ENCODE measurements at places on chromosomes 2 and 18.
A peak's percentile ranks its signal among the peaks of the same experiment; 100 is the strongest.

DNA sequence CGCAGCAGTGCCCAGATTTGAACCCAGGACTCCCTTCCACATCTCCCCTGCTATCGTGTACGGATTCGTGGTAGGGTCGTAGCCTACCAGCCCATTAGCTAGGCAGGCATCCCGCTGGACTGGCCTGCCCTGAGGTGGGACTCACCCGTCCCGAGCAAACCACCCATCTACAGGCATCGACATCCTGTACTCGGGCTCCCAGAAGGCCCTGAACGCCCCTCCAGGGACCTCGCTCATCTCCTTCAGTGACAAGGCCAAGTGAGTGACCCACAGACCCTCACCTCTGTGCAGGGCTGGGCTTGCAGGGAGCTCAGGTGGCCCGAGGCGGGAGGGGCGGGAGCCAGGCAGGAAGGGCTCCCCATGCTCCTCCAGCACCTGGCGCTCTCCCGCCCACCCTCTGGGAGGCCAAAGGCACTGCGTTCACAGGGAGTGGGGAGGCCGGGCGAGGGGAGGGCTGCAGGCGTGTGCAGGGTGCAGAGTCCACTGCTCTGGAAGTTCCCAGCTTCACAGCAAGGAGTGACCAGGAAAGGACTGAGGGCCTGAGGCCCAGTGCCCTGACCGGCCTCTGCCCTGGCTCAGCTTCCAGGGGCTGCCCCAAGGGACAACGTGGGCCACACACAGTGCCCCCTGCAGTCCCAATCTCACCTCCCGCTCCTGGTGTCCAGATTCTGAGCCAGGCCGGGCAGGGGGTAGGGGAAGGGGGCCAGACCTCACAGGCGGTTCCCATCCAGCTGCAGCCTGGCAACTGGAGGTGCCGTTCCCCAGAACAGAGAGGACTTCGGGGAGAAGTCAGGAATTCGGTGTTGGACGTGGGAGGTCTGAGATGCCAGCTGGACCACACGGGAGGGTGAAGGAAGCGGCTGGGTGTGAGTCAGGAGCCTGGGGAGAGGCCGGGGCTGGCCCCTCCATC, 5.4 kb downstream of the AGXT start:
- no peak for DNase-seq

- peak; percentile 78 for DNase-seq
These were observed 1399.3 kb upstream of the LRRTM1 start for GRCh38 chr2:81703831-81704230.

DNA sequence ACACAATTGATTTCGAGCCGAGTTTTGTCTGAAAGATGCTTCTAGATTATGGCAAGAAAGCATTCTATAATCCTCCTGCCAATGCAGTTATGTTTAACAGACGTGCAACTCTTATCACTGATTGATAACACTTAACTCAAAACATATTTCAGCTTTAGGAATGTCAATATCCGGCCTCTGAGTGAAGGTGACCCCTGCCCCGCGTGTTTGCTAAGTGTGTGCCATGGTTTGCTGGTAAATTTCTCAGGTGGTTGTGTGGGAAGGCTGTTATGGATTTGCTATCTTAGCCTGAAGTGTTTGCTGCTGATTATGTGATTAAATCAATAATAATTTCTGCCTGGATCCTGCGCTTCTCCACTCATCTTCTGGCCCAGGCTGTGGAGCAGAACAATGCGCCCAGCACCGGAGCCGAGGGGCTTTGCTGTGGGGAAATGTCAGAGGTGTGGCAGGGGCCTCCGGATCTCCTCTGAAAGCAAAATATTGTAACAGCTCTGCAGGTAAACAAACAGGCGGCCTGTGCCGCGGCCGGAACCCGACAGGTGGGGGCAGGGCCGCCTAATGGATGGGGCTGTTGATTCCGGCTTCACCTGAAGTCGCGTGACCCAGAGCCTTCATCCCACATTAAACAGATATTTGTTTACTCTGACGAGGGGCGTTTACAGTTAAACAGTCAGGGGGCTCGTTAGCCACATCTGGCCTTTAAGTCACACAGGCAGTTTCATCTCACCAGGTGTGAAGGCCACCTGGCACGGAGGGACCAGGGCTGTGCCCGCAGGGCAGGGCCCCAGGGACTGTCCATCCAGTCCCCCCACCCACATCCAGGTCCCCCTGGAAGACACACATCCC, 210.7 kb upstream of the SALL3 start:
- DNase-seq: no peak

- DNase-seq: no peak
These were observed 81.8 kb downstream of the C1QL2 start for GRCh38 chr2:119076713-119077112.

DNA sequence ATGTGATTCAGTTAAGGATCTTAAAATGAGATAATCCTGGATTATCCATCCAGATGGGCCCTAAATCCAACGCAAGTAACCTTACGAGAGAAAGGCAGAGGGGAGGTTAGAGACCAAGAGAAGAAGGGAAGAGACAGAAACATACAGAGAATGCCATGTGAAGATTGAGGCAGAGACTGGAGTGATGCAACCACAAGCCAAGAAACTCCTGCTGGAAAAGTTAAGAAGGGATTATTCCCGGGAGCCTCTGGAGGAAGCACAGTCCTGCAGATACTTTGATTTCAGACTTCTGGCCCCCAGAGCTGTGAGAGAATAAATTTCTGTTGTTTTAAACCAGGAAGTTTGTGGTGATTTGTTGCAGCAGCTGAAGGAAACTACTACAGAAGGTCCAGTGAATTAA, 992.7 kb downstream of the BCL11A start:
- DNase-seq: no peak

DNA sequence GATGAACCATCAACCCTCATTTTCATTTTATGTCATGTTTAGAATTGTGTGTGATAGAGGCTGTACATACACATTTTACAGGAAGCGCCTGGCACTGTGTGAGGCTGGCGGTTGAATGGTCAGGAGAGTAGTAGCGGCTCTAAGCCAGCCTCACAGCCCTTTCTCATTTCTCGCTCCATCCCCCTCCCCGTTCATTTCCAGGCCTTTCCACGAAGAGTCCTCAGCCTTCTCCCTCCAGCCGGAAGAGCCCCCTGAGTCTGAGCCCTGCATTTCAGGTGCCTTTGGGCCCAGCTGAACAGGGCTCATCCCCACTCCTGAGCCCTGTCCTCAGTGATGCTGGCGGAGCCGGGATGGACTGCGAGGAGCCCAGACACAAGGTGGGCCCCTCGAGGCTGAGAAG, 51.8 kb downstream of the STK25 start:
- DNase-seq: no peak

DNA sequence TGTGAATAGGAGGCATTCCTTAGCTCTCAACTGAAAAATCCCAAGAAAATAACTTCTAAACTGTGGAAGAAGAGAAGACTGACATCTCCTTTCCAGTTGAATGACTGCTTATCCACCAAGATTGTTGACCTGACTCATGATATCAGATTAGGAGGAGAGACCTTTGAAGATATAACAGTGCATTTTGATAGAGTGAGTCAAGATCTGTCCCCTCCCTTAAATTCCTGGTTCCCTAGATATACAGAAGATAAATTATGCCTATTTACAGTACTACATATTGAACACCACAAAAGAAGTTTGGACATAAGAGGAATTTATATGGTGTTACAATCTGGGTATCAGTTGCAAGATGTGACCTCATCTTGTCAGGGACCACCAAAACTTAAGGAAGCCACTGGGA, 285.3 kb upstream of the ZSWIM2 start:
- no peak for DNase-seq

GRCh38 chr2:5546181-5546580, 146.0 kb upstream of the SOX11 start:
- DNase-seq: no peak

GRCh38 chr2:61179701-61180639, 18.0 kb downstream of the C2orf74 start:
- DNase-seq: peak; percentile 68

- no peak for DNase-seq
These were observed 980.8 kb downstream of the TSN start for GRCh38 chr2:122736279-122736678.

- no peak for DNase-seq
These were observed 116.6 kb downstream of the HDAC4 start for GRCh38 chr2:239283961-239284795.

- DNase-seq: no peak
These were observed 502 bp downstream of the MERTK start for GRCh38 chr2:111898703-111899514.

GRCh38 chr2:15719566-15720313, 128.1 kb downstream of the DDX1 start:
- peak; percentile 24 for DNase-seq

DNA sequence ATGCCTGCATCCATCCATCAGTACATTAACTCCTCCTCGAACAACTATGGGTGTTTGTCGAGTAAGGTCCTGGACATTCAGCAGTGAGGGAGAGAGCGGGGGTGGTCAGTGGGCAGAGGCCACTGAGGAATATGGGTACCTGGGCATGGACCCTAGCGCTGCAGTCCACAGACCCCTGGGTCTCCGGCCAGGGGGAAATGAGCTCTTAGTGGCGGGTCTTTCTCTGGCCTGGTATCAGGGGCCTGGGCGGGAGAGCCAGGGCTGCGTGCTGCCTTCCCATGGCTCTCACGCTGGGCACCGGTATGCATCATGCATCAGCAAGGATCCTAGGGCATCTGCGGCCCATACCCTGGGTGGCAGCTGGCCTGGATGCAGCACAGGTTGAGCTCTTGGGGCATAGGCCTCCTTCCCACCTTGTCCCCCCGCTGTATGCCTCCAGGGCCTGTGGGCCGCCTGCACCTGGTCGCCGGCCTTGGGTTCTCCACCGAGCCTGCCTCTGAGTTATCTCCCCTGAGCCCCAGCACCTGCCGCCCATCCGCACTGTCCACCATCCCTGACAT, 1.3 kb upstream of the MOCOS start:
- no peak for DNase-seq
